A172 (cell line): ENCODE measurements at places on chromosomes 6 and 20. TPM values are rescaled to one million over a fixed set of nuclear protein-coding genes. Genes with fewer than 3 reads are reported as not detected.

Gene GINS1
- total RNA-seq: 42.6 and 48.4 TPM in 2 replicates

Gene TRIM10
- not detected in 2 replicates for total RNA-seq

Gene TFAP2C
- total RNA-seq: 1.9 and 2.0 TPM in 2 replicates

Gene OLIG3
- not detected in 2 replicates for total RNA-seq
